ENCODE measurements at places on chromosomes 2 and 18.

GRCh38 chr2:143936538-143936847 lies 583.4 kb downstream of the ZEB2 start:
- no peak for DNase-seq

DNA sequence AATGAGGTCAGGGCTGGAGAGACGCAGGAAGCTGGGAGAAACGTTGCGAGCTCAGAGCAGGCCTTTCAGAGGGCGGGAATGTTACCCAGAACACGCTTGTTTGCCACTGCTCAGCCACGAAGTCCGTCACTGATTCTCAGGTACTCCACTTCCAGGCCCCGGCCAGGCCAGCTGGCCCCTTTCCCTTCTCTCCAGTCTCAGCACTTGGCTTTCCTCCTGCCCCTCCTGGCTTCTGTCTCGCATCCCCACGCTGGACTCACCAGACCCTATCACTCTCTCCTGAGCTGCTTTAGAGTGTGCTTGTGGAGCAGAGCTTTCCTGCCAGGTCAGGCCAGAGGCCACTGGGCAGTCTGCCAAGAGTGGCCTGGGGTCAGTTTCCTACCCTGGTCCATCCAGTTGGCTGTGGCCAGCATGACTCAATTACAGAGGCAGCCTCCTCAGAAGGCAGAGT lies 151.4 kb downstream of the TWIST2 start:
- no peak for DNase-seq

- DNase-seq: no peak
These were observed 49.1 kb upstream of the MYCN start for GRCh38 chr2:15890936-15891905.

GRCh38 chr2:12720278-12720620 lies 3.5 kb downstream of the TRIB2 start:
- no peak for DNase-seq

DNA sequence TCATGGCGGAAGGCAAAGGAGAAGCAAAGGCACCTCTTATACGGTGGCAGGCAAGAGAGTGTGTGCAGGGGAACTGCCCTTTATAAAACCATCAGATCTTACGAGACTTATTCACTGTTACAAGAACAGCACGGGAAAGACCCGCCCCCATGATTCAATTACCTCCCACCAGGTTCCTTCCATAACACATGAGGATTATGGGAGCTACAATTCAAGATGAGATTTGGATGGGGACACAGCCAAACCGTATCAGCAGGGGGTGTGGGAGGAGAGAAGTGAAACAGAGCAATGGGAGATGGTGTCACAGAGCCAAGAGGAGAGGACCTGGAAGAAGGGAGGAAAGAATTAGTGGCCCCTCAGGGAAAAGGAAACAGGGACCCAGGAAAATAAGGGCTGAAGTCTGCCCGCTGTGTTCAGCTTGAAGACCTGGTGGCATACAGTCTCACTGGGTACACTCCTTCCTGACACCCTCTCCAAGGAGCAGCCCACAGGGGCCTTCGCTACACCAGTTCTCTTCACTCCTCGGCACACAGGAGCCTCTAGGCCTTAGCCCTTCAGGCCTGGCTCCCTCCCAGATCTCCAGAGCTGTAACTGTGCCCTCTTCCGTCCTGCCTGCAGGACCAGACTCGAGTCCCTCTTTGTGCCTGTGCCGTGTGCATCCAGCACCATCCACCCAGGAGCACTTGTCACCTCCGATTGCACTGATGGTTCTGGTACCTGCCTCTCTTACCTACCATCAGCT lies 262.1 kb downstream of the EIPR1 start:
- DNase-seq: no peak

GRCh38 chr2:33034784-33035183 lies 88.0 kb downstream of the LTBP1 start:
- no peak for DNase-seq

- no peak for DNase-seq
These were observed 217.3 kb upstream of the HS6ST1 start for GRCh38 chr2:128535953-128536352.

Data from stimulated activated CD4-positive, alpha-beta T cell treated with anti-CD3 and anti-CD28 coated beads, TNF-alpha, amount 100 ng/mL, for 4 hours (primary cell).